Hematopoietic multipotent progenitor cell (in vitro differentiated cells): ENCODE measurements at places on chromosomes 5 and 9.
A peak's percentile ranks its signal among the peaks of the same experiment; 100 is the strongest.

- DNase-seq: no peak
Observed at GRCh38 chr5:71770381-71770780, 51.3 kb downstream of the CARTPT start.

- no peak for DNase-seq
Observed at GRCh38 chr5:107875833-107876232, 205.1 kb upstream of the EFNA5 start.

- DNase-seq: no peak
Observed at GRCh38 chr9:18857334-18857733, 175.7 kb downstream of the SAXO1 start.

DNA sequence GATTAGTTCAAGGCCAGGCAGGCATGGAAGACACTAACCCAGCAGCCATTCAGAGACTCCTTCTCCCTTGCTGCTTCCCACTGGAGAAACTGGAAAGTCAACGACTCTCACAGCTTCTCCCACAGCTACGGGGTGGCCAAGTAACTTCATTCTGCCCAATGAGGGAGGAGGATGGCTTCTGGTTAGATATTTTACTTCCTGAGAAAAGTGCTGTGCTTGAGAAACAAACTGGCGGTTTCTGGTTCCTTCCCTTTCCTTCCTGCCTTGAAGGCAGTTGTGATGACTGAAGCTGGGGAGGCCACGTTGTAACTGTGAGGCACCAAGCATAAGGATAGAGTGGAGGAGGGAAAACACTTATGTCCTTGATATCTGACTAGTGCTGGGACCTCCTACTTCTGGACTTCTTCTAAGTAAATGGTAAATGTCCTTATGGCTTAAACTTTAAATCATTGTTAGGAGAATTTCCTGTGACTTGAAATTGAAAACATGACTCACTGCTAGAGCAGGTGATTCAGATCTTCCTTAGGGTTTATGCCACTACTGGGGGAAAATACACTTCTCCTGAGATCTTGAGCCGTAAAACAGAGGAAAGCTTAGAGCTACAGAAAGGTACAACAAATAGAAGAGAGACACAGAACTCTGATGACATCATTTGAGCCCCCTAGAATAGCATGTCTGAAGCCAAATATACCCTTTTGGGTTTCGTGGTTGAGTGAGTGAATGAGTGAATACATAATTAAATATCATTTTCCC is 3.1 kb upstream of the GNPDA1 start:
- no peak for DNase-seq

GRCh38 chr5:147912011-147912410 is 5.7 kb upstream of the C5orf46 start:
- DNase-seq: peak; percentile 22

- DNase-seq: no peak
Observed at GRCh38 chr9:134185536-134186011, 21.2 kb upstream of the RNU6ATAC start.

GRCh38 chr5:150376799-150377771 is 19.6 kb downstream of the TCOF1 start:
- no peak for DNase-seq

- no peak for DNase-seq
Observed at GRCh38 chr5:176592573-176592972, 17.4 kb downstream of the GPRIN1 start.

DNA sequence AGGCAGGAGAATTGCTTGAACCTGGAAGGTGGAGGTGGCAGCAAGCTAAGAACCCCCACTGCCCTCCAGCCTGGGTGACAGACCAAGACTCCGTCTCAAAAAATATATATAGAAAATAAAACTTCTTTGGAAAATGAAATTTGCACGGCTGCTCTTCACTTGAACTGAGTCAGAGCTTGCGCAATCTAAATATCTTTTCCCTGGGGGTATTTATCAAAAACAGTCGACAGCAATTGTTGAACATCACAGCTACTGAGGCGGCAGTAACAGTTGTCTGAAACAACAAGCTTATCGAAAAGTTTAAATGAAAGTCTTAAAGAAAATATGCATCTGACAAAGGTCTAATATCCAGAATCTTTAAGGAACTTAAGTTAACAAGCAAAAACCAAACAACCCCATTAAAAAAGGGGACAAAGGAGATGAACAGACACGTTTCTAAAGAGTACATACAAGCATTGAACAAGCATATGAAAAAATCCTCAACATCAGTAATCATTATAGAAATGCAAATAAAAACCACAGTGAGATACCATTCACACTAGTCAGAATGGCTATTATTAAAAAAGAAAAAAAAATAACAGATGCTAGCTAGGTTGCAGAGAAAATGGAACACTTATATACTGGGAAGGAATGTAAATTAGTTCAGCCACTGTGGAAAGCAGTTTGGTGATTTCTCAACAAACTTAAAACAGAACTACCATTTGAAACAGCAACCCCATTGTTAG is 153.6 kb upstream of the CDH9 start:
- no peak for DNase-seq

DNA sequence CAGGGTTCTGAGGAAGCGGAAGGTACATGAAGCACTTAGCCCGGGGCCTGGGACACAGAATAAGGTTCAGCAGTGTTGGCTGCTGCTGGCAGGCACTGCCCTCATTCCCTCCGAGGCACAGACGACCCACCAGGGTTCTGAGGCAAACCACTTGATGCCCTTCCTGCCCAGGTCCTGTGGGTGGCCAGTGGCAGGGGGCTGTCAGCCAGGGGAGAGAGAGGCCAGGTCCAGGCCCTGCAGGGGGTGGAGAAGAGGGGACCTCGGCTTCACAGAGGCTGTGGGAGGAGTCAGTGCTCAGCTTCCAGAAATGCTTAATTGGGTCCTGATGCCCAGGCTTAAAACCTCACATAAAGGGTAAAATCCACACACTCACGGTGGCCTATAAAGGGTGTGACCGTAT is 4.4 kb upstream of the ZDHHC12 start:
- no peak for DNase-seq

DNA sequence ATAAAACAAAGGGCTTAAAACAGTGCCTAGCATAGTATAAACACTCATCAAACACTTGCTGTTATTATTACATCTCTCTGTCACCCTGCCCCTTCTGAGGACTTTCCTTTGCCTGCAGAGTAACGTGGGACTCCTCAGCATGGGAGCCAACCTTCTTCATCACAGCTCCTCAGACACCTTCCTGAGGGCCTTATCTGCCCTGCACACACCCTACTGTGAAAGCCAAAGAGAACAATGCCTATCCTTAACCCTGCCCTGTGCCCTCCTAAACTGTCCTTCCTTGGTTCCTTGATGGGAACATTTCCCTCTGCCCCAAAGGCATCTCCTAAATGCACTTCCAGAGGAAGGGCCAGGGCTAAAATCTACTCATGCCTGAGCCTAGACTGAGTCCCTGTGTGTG is 20.6 kb upstream of the HAND1 start:
- no peak for DNase-seq

DNA sequence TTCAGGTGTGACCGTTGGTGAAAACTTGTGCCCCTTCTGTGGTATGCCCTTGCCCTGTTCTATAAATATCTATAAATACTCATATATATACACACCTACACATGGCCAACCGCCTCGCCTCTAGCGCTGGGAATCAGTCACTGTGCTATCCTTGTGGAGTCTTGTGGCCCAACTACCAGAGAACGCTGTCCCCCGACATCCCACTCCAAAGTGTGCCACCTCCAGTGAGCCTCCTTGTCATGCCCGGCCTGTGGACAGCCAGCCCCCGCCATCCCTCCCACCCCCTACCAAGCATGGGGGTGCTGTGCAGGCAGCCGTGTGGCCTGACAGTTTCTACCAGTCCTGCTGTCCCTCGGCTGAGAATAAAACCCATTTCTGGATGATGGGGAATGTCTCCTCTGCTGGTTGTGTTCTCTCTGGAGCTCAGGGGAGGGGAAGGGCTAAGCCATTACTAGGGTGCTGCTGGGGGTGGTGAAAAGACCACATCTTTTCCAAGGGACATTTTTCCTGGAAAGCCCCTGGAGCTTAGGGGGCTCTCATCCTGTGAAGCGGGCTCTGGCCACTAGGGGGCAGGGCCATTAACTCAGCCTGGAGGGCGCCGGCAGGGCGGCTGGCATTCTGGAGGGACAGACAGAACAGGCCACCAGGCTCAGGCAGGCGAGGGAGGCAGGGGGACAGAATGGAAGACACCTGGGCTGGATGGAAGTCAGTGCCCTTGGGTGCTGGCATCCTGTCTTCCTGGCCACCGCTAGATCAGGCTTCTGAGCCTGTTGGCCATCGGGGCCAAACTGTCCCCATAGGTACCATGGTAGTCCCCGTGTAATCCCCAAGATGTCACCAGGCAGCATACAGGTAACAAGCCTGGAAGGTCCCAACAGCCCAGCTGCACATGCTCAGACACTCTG is 20.7 kb downstream of the GOLGA2 start:
- DNase-seq: peak; percentile 61

GRCh38 chr5:73380041-73380440 is 68.5 kb downstream of the FOXD1 start:
- DNase-seq: no peak

GRCh38 chr5:89276566-89277305 is 393.8 kb upstream of the MEF2C start:
- DNase-seq: no peak
